ENCODE measurements at places on chromosomes 11 and 22.

DNA sequence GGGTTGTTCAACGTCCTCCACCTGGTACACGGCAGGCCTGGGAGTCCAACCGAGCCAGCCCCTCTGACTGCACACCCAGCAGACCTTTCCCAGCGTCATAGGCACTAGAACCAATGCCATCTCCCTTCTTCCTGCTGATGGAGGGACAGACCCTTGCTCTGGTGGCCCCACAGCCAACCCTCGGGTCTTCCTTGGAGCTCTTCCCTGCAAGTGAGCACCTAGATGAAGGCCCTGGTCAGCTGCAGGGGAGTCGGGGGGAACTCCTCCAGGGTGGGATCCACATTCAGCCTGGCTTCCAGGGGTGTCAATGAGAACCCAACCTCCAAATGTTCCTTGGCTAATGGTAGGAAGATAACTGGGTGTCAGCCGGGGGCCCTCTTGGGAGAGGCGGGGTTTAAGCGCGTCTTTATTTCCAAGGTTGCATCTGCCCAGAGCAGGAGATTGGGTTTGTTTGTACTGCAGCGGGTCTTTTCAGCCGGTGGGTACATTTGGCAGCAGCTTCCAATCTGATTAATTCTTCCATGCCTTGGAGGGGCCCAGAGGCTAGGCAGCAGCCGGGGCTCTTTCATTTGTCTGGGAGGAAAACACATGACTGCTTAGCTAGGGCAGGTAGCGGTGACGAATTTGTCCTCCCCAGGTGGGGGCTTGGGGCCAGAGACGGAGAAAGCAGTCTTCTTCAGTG, 56.0 kb upstream of the SHISAL1 start:
- DNase-seq: no peak

GRCh38 chr11:111082664-111083063, 162.9 kb upstream of the POU2AF2 start:
- no peak for DNase-seq

GRCh38 chr11:77049026-77049425, 14.8 kb downstream of the B3GNT6 start:
- no peak for DNase-seq

- DNase-seq: no peak
Observed at GRCh38 chr11:70312401-70313357, 42.2 kb downstream of the PPFIA1 start.

- DNase-seq: no peak
Observed at GRCh38 chr11:41449483-41450050, 9.9 kb downstream of the LRRC4C start.

All from astrocyte of the spinal cord (primary cell).